Sciatic nerve (tissue), 2 donors: ENCODE measurements at places on chromosomes 12 and 14. TPM values are rescaled to one million over a fixed set of nuclear protein-coding genes. Genes with fewer than 3 reads are reported as not detected.

DNA sequence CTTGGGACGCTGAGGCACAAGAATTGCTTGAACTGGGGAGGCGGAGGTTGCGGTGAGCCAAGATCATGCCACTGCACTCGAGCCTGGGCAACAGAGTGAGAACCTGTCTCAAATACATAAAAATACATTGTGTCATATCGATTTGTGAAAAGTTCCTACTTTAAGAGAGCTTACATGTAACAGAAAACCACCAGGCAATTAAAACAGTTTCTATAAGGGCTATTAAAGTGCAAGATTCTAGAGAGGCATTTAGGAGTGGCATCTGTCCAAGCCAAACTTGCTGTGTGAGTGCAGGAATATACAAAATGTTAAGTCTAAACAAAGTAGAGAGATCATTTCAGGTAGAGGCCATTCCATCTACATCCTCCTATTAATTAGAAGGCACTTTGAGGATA lies 1.7 kb upstream of the NEK9 start:
- no peak for DNase-seq

DNA sequence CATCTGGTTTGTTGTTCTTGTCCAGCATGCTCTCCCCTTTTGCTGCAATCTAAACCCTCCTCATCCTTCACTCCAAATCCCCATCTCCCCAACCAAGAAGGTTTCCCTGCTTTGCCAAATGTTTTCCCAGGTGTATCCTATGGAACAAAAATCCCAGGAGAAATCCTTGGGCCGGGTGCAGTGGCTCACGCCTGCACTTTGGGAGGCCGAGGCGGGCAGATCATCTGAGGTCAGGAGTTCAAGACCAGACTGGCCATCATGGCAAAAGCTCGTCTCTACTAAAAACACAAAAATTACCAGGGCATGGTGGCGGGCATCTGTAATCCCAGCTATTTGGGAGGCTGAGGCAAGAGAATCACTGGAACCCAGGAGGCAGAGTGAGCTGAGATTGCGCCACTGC lies 5.0 kb downstream of the KSR2 start:
- DNase-seq, result no peak

- no peak for DNase-seq
Measured at GRCh38 chr14:65237023-65237814, 134.9 kb upstream of the MAX start.

TMPRSS12 gene
- not detected for total RNA-seq
